ENCODE measurements at places on chromosomes 7 and 10. TPM values are rescaled to one million over a fixed set of nuclear protein-coding genes. Genes with fewer than 3 reads are reported as not detected.

The ADAM12 gene
- not detected for total RNA-seq

The INHBA gene
- total RNA-seq: 1.4 TPM

- DNase-seq: no peak
These were observed 44.8 kb upstream of the NCAPG2 start for GRCh38 chr7:158749396-158749795.

DNA sequence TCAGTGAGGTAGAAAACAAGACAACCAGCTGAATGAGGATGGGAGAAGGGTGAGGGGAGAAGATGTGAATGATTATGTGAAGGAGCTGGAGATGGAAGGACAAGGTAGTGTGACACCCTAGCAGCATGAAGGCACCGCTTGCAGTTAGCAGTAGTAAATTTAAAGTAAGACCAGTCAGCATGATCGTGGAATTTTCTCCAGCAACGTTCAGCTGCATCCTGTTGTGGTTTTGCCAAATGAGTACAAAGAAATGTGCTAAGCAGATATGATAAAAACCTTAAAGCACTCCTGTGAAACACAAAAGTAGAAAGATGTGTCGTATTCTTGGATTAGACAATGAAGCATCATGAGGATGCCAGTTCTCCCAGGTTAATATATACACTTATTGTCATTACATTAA lies 34.1 kb upstream of the IFRD1 start:
- DNase-seq: no peak

GRCh38 chr7:99132595-99133321 lies 11.2 kb downstream of the SMURF1 start:
- no peak for DNase-seq

GRCh38 chr7:100434297-100435144 lies 1.8 kb downstream of the PPP1R35 start:
- no peak for DNase-seq
